LHCN-M2 (cell line): ENCODE measurements at places on chromosomes 2 and 18.

- DNase-seq = no peak
Observed at GRCh38 chr2:34317797-34318196, 718.7 kb upstream of the FAM98A start.

DNA sequence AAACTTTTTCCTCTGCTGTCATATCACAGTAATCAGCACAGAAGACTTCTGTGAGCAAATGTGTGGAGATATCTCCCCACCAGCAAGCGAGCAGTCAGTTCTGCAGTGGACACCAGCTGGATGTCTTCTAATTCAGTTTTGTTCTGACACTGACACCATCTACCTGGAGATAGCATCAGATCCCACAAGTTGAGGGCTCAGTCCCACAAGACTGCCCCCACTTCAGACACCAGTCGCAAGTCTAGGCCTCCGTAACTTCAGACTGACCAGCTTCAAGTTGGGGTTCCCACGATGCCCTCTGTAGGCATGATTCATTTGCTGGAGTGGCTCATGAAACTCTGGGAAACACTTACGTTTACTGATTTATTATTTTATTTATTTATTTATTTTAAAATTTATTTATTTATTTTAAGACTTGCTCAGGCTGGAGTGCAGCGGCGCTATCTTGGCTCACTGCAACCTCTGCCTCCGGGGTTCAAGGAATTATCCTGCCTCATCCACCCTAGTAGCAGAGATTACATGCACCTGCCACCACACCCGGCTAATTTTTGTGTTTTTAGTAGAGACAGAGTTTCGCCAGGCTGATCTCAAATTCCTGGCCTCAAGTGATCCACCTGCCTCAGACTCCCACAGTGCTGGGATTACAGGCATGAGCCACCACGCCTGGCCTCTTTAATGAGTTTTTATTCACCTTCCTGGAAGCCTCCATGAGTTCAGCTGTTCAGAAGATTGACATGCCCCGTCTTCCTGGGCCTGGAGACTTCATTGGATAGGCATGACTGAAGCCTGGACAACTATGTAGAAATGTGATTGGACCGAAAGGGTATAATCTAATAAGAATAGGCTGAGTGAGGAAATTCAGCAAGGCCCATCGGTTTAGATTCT, 55.7 kb downstream of the PAPOLG start:
- DNase-seq = no peak

GRCh38 chr2:239482778-239483712, 82.2 kb upstream of the HDAC4 start:
- DNase-seq = no peak

- DNase-seq = no peak
Observed at GRCh38 chr18:59383851-59384250, 24.8 kb upstream of the LMAN1 start.

GRCh38 chr2:126843081-126843480, 55.6 kb upstream of the TEX51 start:
- DNase-seq = no peak

- no peak for DNase-seq
Observed at GRCh38 chr2:106885329-106885728, 638 bp downstream of the ST6GAL2 start.

- no peak for DNase-seq
Observed at GRCh38 chr2:63590626-63591408, 2.1 kb downstream of the MDH1 start.

DNA sequence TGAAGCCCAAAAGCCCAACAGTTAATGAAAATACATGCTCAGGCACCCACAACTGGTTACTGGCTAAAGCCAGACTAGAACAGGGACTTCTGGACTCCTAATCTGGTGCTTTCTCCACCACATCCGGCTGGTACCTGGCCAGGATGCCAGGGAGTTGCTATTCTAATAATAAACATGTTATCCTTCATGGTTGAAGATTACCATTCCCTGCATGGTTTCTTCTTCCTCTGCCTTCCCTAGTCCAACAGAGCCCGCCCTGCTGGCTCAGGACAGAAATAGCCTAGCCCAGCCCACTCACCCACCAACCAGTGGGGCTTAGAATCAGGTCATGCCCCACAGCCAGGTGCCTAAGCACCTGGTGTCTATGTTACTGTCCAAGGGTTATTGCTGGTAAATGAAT, 184.2 kb downstream of the TMEM247 start:
- DNase-seq = no peak

DNA sequence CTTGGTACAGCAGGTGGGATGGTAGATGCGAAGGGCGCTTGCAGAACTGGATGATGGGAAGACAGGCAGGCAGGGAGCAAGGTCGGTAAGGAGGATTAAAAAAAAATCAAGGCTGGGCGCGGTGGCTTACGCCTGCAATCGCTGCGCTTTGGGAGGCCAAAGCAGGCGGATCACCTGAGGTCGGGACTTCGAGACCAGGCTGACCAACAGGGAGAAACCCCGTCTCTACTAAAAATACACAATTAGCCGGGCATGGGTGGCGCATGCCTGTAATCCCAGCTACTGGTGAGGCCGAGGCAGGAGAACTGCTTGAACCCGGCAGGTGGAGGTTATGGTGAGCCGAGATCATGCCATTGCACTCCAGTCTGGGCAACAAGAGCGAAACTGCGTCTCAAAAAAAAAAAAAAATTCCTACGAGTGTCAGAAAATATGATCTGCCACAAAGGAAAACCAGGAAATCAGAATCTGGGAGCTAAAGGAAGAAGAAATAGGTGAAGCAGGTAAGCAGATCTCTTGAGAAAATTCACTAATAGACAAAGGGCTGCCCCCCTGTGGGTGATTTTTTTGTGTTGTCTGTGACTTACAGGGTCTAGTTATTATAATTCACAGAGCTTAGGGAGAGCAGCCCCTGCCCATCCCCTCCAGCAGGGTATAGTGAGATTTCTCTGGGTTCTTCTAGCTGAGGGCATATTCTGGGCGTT, 46.2 kb downstream of the C2orf42 start:
- DNase-seq = no peak

DNA sequence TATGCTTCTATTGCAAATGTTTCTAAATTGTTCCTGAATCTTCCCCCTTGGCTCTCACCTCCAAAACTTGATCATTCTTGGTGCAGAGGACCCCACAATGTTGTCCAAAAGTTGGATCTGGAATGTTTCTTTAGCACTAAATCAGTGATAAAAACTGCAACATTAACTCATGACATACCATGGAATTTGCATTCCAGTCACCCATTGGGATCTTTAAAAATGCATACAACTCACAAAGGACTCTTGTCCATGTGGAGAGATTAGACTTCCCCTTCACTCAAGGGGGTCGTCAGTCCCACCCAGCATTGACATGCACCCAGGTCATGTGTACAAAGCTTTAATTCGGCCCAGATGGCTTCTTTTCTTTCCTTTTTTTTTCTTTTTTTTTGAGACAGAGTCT, 169.3 kb downstream of the SETBP1 start:
- no peak for DNase-seq

- peak; percentile 91 for DNase-seq
Observed at GRCh38 chr2:241412144-241412543, 56.1 kb downstream of the FARP2 start.

DNA sequence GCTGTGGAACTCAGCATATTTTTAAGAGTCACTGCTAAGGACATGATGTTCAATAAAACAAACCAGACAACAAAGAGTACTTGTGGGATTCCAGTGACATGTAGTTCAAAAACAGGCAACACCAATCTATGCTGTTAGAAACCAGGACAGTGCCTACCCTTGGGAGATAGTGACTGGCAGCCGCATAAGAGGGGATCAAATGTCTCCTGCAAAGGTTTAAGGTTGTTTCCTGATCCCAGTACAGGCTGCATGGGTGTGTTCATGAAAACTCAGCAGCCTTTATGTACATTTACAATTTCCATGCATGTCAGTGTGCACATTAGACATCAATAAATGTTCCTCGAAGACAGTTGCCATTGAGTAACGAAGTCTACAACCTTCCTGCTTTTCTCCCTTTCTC, 183.8 kb downstream of the PID1 start:
- DNase-seq = no peak

DNA sequence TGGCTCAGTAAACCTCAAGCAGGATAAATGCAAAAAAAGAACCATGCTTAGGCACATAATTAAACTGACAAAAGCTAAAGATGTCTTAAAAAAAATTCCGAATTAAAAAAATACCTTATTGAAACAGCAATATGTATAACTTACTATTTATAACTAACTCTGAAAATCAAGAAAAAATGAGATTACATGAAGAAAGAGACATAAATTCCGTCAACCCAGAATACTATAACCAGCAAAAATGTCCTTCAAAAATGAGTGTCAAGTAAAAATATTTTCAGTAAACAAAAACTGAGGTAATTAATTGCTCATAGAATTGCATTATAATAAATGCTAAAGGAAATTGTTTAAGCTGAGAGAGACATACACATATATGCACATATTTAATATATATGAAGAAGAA, 474.5 kb upstream of the SYT4 start:
- no peak for DNase-seq

DNA sequence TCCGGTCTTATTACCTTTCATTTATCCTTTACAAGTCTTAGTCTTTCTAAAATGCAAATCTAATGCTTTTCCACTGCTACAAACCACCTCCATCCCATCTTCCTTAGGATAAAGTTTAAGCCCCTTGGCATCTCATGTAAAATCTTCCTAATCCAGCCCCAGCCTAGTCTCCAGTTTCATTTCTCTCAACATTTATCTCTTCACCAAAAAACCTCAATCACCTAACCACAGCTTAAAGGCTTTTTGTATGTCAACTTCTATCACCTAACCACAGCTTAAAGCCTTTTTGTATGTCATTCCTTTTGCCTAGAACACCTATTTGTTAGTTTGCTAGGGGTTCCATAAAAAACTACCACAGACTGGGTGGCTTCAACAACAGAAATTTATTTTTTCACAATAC, 4.2 kb downstream of the TRAK2 start:
- no peak for DNase-seq

- no peak for DNase-seq
Observed at GRCh38 chr18:31105733-31106132, 3.5 kb upstream of the DSC2 start.

- no peak for DNase-seq
Observed at GRCh38 chr2:29443627-29444026, 328.4 kb downstream of the CLIP4 start.

GRCh38 chr2:216651351-216651881, 18.2 kb downstream of the IGFBP2 start:
- DNase-seq = peak; percentile 27

DNA sequence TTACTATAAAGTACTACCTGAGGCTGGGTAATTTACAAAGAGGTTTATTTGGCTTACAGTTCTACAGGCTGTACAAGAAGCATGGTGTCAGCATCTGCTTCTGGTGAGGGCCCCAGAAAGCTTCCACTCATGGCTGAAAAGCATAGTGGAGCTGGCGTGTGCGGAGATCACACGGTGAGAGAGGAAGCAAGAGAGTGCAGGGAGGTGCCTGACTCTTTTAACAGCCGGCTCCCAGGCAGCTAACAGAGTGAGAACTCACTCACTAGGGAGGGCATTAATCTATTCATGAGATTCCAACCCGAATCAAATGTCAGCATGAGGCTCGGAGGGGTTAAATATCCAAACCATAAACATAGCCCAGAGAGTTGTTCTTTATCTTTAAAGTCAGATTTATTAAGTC, 117.3 kb downstream of the LDLRAD4 start:
- DNase-seq = no peak

- DNase-seq = no peak
Observed at GRCh38 chr2:163757814-163758213, 22.0 kb upstream of the FIGN start.

- no peak for DNase-seq
Observed at GRCh38 chr18:73932976-73933375, 214.7 kb downstream of the FBXO15 start.

DNA sequence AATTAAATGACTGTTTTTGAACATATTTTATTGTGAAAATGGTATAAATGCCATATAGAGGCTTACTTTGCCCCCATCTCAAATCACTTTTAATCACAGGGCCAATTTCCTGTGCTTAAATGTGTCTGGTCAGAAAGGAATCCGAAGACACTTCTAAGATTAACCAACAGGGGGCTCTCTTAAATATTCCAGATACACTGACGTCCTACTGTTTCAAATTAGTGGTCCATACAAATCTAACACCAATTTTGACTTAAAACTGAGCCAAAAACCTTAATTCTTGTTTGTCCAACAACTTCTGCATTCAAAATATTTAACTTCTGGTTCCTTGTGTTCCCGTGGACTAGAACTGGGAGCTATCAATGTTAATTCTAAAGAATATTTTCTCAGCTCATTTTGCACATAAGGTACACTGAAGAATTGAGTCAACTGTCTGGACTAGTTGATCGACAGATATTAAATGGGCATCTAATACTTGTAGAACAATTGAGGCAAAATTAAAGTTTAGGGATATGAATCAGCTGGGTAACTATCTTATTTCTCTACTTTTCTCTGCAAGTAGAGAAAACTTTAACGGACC, 557.5 kb downstream of the ARHGAP15 start:
- DNase-seq = peak; percentile 48

DNA sequence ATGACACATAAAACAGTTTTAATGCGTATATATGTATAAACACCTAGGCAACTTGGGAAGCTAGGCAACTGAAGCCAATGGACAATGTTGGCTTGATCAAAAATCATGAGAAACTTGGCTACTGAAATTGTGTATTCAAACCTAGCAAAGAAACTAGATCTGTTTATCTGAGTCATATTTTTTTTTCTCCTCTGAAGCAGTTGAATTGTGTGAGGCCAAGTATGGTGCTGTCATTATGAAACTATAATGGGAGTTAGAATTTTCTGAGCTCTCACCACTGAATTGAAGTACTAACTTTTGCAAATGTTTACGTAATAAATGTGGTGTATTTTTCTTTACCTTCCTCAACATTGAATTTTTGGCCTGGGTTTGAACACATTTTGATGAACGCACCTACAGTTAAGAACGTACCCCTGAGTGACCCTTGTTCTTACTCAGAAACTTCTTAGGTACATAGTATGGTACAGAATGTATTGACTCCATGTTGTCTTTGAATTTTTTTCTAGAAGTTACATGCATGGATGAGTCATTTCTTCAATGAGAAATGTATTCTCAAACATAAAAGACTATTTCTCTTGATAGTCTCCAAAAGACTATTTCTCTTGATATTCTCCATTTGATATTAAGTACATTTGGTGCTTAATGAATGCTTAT, 23.8 kb downstream of the CD28 start:
- DNase-seq = peak; percentile 71

DNA sequence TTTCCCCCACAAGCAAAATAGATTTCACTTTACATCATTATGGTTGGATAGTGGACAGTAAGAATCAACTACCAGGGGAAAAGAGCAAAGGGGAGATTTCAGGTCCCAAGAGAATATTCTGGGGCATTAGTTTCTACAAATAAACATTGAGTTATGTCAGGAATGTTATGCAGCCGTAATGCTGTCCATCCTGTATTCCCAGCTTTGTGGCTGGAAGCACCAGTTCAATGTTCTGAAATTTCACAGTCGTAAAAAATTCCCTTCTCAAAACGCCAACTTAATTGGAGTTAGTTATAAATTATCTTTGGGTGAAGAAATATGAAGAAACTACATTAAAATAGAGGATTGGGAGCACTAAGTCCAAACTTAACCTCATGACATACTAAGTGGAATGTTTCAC, 141.5 kb upstream of the FIGN start:
- DNase-seq = peak; percentile 82

- DNase-seq = no peak
Observed at GRCh38 chr18:51630706-51631105, 433.2 kb upstream of the MEX3C start.

- DNase-seq = peak; percentile 10
Observed at GRCh38 chr2:60118061-60118460, 435.4 kb downstream of the BCL11A start.

- peak; percentile 68 for DNase-seq
Observed at GRCh38 chr2:85264471-85264870, 63.3 kb downstream of the TGOLN2 start.

GRCh38 chr2:229296536-229296935, 25.4 kb upstream of the PID1 start:
- DNase-seq = no peak
